CD4-positive, alpha-beta T cell treated with Interleukin-10 for 1 hour (primary cell): ENCODE measurements at places on chromosomes 5 and 9.

DNA sequence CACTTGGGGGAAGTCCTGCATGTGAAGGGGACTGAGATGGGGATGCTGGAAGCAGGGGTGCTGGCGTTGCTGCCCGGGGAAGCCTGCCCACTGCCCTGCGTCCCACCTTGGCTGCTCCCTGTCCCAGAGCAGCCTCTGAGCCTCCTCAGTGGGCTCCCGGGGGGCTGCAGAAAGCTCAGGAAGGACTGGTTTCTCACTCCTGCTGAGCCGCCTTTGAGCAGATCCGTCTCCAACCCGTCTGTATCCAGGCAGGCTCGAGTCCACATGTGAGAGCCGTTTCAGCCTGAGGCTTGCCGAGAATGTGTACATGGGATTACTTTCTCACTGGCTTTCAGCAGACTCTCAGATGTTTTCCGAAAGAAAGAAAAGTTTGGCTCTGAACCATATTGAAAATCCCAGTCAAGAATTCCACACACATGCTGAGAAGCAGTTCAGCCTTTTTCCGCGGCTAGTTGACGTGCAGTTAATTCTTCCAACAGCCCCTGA is 95.3 kb upstream of the COL5A1 start:
- DNase-seq = no peak

GRCh38 chr9:109062543-109062942 is 49.2 kb upstream of the CTNNAL1 start:
- DNase-seq = no peak

GRCh38 chr9:109856785-109857184 is 76.8 kb downstream of the PALM2AKAP2 start:
- no peak for DNase-seq

GRCh38 chr9:35237311-35237710 is 75.5 kb downstream of the UNC13B start:
- no peak for DNase-seq

GRCh38 chr5:163631856-163632255 is 126.4 kb downstream of the MAT2B start:
- no peak for DNase-seq

GRCh38 chr5:77662635-77663034 is 24.1 kb upstream of the OTP start:
- DNase-seq = no peak

- no peak for DNase-seq
Observed at GRCh38 chr5:14280294-14280854, 137.2 kb downstream of the TRIO start.

DNA sequence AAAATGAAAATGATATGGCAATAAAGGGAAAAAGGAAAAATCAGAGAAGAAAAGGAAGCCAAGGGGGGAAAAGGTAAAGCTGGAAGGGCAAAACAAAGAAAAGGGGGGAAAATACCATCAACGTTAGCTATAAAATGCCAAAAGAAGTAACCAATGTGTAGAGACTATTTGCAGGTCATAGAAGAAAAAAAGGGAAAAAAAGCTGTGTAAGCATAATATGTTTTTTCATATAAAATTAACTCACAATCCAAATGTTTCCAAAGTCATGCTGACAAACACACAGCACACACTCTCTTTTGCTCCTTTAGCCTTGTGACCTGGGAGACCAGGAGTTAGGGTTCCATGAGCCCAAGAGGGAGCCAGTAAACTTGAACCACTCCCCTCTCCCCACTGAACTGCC is 18.2 kb downstream of the FBN2 start:
- no peak for DNase-seq

DNA sequence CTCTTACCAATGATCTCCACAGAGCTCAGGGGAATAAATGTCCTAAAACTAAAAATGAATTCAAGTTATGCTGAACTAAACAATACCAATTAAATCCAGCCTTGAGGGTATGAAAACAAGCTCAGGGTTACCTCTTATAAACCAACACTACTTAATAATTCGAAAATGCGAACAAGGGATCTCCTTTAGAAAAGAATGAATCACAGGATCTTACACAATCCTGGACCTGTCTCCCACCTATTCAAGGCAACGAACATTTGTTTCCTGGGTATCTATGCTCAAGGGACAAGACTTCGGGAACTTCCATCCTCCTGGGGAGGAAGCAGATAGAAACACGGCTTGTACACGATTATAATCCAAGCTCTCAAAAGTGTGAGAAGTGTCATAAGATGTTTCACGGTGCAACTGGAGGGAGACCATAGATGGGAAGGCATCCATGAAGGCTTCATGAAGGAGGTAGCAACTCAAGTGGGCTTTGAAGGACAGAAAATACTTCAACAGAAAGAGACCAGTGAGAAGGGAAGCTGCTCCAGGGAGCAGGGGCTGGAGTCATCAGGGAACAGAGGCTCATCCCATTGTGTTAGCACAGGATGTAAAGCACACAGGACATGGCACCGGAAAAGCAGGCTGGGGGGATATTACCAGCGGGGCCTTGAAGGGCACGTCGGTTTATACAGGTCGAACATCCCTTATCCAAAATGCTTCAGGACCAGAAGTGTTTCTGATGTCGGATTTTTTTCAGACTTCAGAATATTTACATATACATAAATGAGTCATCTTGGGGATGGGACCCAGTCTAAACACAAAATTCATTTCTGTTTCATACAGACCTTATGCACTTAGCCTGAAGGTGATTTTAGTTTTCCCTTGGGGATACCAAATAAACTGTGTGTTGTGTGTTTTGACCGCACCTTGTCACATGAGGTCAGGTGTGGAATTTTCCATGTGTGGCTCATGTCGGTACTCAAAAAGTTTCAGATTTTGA is 87.4 kb downstream of the TLE1 start:
- no peak for DNase-seq

DNA sequence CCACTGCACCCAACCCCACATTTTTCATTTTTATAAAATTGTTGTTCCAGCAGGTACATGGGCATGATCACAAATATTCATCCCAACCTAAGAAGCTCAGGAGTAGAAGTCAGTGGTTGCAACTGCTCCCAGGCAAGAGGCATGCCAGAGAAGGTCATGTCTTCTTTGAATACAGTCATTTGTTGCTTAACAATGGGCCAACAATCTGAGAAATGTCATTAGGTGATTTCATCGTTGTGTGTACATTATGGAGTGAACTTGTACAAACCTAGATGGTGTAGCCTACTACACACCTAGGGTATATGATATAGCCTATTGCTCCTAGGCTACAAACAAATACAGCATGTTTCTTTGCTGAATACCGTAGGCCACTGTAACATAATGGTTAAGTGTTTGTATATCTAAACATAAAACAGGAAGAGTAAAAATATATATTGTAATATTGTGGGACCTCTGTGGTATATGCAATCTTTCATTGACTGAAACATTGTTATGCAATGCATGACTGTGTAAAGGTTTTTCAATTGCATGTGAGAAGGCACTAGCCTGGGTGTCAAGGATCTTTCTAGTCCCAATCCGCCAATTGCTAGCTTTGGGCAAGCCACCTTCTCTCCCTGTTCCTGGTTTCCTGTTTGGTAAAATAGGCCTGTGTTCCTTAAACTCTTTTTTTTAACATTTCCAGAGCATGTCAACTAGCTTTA is 27.6 kb downstream of the ATP10B start:
- no peak for DNase-seq
